Esophagus squamous epithelium (tissue), 5 donors: ENCODE measurements at places on chromosomes 6 and 20.

DNA sequence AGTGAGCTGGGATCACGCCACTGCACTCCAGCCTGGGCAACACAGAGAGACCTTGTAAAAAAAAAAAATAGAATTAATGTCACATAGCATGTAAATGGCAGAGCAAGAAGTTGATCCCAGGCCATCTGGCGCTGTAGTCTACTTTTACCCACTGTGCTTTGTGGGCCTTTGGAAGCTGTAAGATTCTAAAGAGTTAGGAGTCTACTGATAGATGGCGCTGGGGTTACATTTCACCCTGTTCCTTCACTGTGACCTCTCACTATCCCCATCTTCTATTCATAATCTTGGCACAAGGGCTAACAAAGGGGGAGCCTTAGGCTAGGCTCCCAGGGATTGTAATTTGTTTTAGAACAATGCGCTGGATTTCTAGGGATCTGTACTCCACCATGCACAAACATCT lies 24.4 kb downstream of the SIRPD start:
- no peak for DNase-seq

- DNase-seq: no peak
Observed at GRCh38 chr6:43926634-43927531, 156.9 kb downstream of the VEGFA start.

DNA sequence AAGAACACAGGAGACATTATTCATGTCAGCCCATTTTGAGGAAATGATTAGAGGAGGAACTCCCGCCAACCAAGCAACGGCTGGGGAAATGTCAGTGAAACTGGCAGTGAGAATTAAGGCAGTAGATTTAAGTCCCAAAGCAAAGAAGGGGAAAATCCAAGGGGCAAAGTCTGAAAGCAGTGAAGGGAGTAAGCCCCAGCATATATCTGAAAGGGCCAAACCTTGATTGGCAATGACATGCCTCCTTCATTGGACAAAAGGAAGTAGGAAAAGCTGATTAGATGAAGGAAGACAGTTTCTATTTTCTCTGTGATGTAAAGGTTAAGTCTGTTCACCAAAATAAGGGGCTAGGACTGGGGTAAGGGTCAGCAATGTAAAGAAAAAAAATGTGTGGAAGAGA lies 190.3 kb downstream of the RNF144B start:
- no peak for DNase-seq

- no peak for DNase-seq
Observed at GRCh38 chr6:42125231-42125630, 17.2 kb downstream of the C6orf132 start.

GRCh38 chr6:21257125-21257524 lies 336.4 kb upstream of the SOX4 start:
- no peak for DNase-seq

- DNase-seq: no peak
Observed at GRCh38 chr20:42741906-42742305, 447.8 kb downstream of the PTPRT start.

DNA sequence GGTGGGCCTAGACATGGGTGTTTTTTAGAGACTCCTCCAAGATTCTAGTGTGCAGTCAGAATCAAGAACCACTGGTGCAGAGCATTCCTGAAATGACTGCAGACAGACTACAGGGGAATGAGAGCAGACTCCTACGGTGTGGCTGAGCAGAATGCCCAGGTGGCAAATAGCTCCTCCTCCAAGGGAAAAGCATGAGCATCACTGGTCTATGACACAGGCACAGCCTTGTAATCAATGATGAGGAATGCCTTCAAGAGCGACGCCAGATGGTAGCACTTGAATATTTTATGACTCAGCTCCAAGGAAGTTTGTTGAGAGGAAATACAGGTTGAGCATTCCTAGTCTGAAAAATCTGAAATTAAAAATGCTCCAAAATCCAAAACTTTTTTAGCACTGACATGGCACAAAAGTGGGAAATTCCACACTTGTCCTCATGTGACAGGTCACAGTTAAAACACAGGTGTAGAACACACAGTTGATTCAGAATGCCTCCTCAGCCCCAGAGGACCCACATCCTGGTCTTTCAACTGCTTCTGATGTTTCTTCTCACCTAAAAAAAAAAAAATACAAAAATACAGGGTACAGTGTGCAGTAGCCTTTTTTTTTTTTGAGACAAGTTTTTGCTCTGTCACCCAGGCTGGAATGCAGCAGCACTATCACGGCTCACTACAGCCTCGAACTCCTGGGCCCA lies 10.6 kb upstream of the FAM8A1 start:
- DNase-seq: no peak

GRCh38 chr6:14968056-14968637 lies 277.7 kb upstream of the JARID2 start:
- DNase-seq: no peak

GRCh38 chr6:14802514-14803160 lies 443.2 kb upstream of the JARID2 start:
- no peak for DNase-seq

- no peak for DNase-seq
Observed at GRCh38 chr6:160070427-160070826, 51.2 kb upstream of the SLC22A1 start.
